ENCODE measurements at places on chromosomes 2 and 18.

DNA sequence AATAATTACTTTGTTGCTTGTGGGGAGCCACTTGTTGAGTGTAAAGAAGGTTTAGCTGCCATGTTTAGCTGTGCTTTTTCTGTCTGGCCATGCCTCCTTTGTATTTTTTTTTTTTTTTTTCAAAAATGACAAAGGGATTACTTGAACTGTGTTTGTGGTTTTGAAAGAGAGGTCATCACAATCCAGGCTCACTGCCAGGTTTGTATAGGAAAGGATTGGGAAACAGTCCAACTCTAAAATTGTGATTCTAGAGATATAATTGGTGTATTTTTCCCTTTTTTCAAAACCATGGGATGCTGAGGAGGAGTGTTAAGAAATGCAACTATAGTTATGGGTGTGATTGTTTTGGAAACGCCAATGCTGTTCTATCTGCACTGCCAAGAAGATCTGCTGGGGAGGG, 4.3 kb downstream of the ITPRIPL1 start:
- no peak for DNase-seq

GRCh38 chr18:34196256-34196655, 28.5 kb downstream of the NOL4 start:
- no peak for DNase-seq

DNA sequence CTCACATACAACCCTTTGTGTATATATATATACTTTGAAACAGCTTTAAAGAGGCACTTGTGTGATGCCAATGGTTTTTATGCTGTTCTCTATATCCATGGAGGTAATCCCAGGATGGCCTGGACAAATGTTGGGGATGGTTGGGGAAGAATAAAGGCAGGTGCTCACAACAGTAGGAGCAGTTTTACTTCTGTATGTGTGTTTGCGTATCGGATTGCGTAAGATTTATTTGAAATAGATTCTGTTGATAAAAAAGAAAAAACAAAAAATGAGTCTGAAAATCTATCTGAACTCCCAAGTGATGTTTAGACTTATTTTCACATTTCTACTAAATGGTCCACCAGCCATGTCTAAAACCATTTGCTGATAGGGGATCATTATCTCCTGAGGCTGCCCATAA, 29.3 kb downstream of the MRPL19 start:
- DNase-seq = no peak

DNA sequence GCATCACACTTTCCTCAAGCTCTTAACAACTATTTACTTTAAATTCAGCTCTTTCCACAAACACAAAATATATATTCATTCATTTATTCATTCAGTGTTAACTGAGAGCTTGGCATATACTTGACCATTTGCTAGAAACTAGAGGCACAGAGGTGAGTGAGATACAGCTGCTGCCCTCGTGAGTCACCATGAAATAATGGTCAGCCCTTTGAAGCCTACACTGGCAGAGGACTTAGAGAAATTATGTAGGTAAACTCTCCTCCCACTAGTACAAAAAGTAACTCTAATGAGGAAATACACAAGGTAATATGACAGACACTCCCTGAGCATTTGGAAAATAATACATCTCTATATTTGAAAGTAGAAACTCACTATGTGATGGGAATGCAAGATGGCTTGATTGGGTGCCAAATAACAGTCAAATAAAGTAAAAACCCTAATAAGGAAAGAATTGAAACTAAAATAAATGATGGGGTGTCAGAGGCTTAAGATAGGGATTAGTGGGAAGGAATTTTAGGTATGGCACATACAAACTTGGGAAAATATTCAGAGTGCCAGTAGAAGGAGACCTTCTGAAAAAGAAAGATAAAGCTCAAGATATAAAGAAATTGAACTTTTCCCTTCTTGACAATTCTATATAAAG, 61.1 kb downstream of the ANTXR1 start:
- DNase-seq = no peak

GRCh38 chr2:44996356-44996755, 12.9 kb downstream of the SIX2 start:
- no peak for DNase-seq

GRCh38 chr18:23881778-23882177, 132.8 kb upstream of the TTC39C start:
- no peak for DNase-seq

DNA sequence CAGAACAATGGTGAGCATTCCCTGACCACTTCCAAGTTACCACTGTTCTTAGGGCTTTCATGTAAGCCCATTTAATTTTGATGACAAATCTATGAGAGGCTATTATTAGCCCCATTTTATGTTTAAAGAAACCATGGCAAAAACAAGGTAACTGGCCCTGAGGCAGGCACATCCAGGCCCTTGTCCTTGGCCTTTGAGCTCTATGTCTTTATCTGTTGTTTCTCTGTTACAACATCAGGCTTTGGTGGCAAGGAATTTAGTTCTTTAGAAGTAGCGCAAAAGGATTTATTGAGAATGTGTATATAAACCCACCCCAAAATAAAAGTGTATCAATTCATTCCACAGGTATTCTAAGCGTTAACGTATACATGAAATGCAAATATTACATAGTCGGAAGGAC, 257.1 kb downstream of the HNMT start:
- no peak for DNase-seq

GRCh38 chr2:38037757-38038621, 38.0 kb downstream of the CYP1B1 start:
- DNase-seq = no peak

- DNase-seq = no peak
Measured at GRCh38 chr2:118675531-118675930, 171.9 kb downstream of the EN1 start.

GRCh38 chr2:6492573-6492972, 373.1 kb downstream of the CMPK2 start:
- no peak for DNase-seq

DNA sequence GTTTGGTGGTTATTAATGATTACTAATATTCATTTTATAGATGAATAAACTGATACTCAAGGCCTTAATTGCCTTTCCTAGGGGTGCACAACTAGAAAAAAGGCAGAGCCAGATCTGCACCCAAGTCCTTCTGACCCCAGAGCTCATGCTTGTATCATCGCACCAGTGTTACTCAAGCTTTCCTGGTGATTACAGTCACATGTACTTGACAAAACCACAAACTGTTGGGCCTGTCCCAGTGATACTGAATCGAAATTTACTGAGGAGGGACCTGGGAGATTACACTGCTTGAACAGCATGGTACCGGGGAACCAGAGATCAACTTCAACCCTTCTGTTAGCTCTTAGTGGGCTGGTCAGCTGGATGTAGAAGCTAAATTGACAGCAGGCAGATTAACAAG, 33.7 kb downstream of the FASTKD2 start:
- no peak for DNase-seq

GRCh38 chr18:52313213-52313612, 26.8 kb upstream of the DCC start:
- DNase-seq = no peak

DNA sequence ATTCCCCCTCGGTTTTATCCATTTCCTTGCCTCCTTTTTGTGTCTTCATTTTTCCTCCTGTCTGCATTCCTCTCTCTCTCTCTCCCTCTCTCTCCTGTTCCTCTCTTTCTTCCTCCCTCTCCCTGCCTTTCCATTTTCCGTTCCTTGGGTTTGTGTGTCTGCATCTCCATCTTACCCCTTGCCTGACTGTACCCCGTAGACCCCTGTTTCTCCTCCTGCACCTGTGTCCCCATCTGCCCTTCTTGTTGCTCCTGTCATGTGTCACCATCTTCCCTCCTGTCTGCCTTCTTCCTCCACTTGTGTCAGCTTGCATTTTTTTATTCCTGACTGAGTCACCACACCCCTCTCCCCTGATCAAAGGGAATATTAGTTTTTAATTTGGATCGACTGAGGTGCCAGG, 1.8 kb downstream of the CDK5R2 start:
- no peak for DNase-seq

GRCh38 chr18:41864216-41864615, 90.8 kb upstream of the PIK3C3 start:
- no peak for DNase-seq

DNA sequence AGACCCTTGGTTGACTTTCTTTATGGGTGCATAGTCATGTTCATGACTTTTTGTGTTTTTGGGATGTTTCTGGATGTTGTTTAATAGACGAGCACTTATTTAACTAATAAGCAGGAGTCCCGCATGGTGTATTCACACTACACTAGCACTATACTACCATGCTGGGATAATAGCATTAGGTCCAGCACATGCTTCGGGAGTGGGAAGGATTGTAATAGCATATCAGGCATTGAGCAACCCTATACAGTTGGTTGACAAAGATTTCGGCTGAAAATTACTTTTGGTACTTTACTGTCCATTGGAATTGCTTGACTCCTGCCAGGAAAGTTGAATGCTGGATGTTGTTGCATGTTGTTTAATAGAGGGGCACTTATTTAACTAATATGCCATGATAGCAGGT, 2.8 kb downstream of the SH3RF3 start:
- no peak for DNase-seq

GRCh38 chr2:100643906-100644501, 81.2 kb downstream of the PDCL3 start:
- DNase-seq = no peak

GRCh38 chr2:59567151-59567550, 986.3 kb downstream of the BCL11A start:
- DNase-seq = no peak

- DNase-seq = no peak
Measured at GRCh38 chr2:105557021-105557920, 158.4 kb upstream of the FHL2 start.

DNA sequence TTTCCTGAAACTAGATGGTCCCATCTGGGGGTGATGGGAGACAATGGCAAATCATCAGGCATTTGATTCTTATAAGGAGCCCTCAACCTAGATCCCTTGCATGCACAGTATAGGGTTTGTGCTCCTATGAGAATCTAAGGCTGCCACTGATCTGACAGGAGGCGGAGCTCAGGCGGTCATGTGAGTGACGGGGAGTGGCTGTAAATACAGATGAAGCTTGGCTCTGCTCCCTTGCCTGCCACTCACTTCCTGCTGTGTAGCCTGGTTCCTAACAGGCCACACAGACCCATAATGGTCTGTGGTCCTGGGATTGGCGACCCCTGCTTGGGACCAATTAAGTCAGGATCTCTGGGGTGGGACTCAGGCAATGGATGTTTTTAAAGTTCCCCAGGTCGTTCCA, 293.4 kb downstream of the ZNF521 start:
- no peak for DNase-seq

DNA sequence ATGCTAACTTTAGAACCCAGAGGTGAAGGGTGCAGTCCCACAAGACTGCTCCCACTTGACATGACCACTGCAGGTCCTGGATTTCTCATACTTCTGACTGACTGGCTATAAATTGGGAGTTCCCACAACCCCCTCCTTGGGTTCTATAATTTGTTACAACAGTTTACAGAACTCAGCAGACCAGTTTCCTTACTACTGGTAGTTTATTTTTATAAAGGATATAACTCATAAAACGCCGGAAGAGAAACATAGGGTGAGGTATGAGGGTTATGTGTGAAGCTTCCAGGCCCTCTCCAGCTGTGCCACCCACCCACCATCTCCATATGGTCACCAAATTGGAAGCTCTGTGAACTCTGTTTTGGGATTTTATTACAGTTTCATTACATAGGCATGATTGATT, 839.6 kb downstream of the TSN start:
- DNase-seq = no peak

GRCh38 chr2:214796911-214797310, 12.6 kb downstream of the BARD1 start:
- DNase-seq = no peak

GRCh38 chr2:207230261-207231105, 64.7 kb upstream of the KLF7 start:
- no peak for DNase-seq

- DNase-seq = no peak
Measured at GRCh38 chr2:15169326-15170069, 391.6 kb downstream of the NBAS start.

DNA sequence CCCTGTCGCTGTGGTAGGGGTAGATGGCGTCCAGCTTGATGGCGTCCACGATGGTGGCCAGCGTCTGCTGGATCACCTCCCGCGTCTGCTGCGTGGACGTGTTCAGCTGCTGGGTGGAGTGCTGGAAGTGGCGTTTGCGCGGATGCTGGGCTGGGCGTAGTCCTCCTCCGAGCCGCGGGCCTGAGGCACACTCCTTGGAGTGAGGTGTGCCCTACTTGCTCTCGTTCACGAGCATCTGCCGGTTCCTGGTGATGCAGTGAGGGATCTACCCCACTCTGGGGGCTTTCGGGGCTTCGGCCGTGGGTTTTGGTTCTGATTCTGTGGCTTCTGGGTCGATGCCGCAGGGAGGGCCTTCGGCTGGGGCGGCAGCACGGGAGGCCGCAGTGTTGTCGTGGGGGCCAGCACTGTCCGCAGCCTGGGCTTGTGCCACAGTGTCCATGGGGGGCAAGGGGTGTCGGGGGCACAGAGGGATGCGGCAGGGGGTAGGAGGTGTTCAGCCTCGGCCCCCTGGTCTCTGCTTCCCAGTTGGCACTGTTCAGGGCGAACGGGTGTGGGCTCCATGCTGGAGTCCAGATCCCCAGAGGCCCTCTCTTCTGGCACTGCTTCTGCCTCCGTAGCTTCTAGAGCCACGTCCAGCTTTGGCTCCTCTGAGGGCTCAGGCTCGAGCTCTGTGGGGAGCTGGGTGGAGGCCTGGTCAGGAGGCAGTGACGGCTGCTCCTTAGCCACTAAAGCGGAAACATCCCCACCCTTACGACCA, 890.6 kb upstream of the LRRTM1 start:
- no peak for DNase-seq

DNA sequence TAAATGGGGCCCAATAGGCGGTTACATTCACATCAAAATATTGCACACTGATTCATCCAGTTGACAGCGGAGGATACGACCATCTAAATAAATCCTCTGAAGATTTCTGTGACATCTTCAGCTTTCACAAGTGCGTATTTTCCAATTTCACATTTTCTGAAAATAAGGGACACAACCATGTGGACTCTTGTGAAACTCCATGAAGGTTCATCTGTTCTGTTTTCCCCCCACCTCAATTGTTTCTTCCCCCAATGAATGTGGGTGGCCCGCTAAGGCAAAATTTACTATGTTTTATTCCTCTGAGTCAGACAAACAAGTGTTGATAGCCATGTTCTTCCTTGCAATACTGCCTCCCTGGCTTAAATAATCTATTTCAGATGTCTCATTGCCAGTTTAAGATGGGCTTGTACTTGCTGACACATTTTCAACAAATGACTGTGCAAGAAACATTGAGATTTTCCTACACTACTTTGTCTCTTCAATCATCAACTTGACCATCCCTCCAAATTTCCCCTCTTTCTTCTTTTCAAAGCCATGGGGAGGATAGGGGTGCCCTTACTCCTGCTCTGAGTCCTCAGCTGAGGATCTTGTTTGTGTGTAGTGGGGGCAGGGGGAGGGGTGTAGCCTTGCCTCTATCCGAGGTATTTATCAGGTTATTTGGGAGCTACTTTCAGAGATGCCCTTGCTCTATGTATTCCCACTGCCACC, 78.2 kb downstream of the BCL11A start:
- DNase-seq = no peak

All from stimulated activated CD4-positive, alpha-beta T cell treated with anti-CD3 and anti-CD28 coated beads, TNF-alpha, amount 100 ng/mL, for 1 hour (primary cell).